Kidney (tissue), 22 donors: ENCODE measurements at places on chromosomes 16 and 17. TPM values are rescaled to one million over a fixed set of nuclear protein-coding genes. Genes with fewer than 3 reads are reported as not detected.

DNA sequence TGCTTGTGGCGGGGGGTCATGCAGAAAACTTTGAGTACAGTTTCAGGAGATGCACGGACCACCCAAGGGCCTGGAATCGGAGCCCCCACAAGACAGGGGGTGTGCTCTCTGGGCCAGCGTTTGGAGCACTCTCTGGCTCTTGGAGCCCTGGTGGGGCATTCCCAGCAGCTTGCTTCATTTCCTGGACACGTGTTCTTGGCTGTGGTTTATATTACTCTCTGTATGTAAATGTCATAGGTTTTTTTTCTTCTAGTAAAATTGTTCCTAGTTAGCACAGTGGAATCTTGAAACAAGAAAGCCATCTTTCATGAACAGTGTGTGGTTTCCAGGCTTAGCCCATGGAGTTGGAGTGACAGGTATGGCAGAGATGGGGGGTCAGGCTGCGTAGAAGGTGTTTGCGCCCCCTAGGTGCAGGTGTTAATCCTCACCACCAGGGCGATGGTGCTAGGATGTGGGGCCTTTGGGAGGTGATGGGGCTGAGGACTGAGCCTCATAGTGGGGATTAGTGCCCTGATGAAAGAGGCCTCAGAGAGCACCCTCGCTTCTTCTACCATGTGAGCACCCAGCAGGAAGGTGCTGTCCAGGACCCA, 79.8 kb downstream of the JPH3 start:
- no peak for DNase-seq
- H3K36me3 ChIP-seq = no peaks in the 10 kb centered on the region
- H3K4me3 ChIP-seq = no peak overlapping the region

TNP2 gene
- total RNA-seq = not detected

NPW gene
- not detected for total RNA-seq

APOBR gene
- 3.2 TPM for total RNA-seq

GRCh38 chr17:67245694-67246402, 852 bp upstream of the HELZ start:
- peak overlapping the region; percentile 70 for H3K4me3 ChIP-seq
- H3K27ac ChIP-seq = peak overlapping the region; percentile 72
- peaks cover 6% of the 10 kb centered on the region for H3K4me1 ChIP-seq
- DNase-seq = peak; percentile 86

DNA sequence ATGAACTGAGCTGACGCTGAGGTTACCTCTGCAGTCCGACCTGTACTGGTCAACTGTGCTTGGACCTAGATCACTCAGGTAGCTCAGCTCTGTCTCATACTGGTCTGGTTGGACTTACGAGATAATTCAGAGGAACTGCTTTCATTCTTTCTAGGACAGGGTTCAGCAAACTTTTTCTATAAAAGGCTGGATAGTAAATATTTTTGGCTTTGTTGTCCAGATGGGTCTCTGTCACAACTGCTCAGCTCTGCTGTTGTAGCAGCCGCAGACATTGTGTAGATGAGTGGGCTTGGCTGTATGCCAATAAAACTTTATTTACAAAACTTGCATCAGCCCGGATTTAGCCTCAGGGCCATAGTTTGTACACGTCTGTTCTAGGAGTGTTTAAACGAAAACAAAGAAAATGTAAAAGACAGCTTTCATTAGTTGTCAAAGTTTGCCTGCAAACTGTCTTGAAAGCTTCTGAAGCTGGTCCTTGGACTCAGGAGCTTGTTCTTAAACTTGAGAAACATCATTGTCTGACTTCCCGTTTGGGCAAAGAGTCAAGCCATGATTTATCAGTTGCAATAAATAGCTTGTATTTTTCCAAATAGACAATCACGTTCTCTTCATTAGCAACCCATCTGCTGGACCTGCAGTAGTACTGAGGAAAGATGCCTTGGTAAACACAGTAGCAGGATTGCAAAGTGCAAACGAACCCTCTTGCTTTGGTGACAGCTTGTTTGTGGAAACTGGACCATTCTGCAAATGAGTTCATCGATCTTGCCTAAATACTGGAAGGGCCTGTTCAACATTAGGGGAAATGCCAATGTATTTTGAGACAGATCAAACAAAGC, 253.4 kb downstream of the SNX29 start:
- H3K4me3 ChIP-seq = no peak overlapping the region
- H3K36me3 ChIP-seq = no peaks in the 10 kb centered on the region
- DNase-seq = no peak

DNA sequence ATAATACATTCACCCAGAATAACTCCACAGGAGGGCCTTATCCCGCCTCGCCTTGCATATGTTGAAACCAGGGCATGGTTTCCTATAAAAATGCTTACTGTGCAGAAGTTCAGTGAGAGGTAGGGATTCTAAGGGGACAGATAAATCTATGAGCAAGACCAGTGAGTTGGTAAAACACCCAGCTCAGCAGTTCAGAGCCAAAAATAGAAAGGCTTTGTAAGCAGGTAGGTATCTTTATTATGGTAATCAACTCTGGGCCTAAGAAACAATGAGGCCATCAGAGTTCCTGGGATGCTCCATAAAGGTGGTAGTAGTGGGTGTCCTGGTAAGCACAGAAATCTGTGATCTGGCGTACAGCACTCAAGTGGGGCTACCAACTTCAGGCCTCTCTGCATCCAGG, 549.4 kb upstream of the CDH5 start:
- no peak overlapping the region for H3K4me3 ChIP-seq
- DNase-seq = no peak
- no peaks in the 10 kb centered on the region for H3K4me1 ChIP-seq
- no peaks in the 10 kb centered on the region for H3K36me3 ChIP-seq
- no peak overlapping the region for H3K27ac ChIP-seq

KRTAP3-2 gene
- total RNA-seq = not detected

GRCh38 chr16:89599451-89599858, 14.0 kb upstream of the DPEP1 start:
- H3K36me3 ChIP-seq = no peaks in the 10 kb centered on the region
- H3K4me3 ChIP-seq = no peak overlapping the region
- no peaks in the 10 kb centered on the region for H3K27me3 ChIP-seq

DNA sequence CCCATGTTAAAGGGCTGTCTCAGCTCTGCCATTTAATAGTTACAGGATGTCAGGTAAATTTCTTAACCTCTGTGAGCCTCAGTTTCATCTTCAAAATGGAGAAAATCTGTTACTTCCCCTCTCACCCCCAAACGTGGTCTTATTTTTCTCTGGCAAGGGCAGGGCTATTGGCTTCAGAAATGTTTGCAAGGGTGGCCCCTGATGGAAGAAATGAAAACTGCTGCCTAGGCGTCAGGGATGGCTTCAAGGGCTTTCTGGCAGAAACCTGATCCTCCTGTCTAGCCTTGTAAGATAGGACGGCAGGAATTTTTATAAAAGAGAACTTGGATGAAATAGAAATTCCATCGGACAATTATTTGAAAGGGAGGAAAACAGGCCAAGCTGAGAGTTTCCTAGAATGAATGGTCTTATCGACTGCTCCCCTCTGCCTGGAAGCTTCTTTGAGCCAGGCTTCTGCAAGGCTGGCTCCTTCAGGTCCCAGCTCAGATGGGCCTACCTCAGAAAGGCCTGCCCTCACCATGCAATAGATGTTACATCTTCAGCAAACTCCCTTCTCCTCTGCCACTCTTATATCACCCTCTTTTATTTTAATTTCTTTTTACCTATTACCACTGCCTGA, 43.0 kb upstream of the TANGO6 start:
- no peak overlapping the region for H3K27ac ChIP-seq
- no peaks in the 10 kb centered on the region for H3K36me3 ChIP-seq
- no peaks in the 10 kb centered on the region for H3K4me1 ChIP-seq
- peak; percentile 78 for DNase-seq

ASPHD1 gene
- 8.9 TPM for total RNA-seq

FAM171A2 gene
- 0.94 TPM for total RNA-seq

FOXO3B gene
- 3.0 TPM for total RNA-seq

DNA sequence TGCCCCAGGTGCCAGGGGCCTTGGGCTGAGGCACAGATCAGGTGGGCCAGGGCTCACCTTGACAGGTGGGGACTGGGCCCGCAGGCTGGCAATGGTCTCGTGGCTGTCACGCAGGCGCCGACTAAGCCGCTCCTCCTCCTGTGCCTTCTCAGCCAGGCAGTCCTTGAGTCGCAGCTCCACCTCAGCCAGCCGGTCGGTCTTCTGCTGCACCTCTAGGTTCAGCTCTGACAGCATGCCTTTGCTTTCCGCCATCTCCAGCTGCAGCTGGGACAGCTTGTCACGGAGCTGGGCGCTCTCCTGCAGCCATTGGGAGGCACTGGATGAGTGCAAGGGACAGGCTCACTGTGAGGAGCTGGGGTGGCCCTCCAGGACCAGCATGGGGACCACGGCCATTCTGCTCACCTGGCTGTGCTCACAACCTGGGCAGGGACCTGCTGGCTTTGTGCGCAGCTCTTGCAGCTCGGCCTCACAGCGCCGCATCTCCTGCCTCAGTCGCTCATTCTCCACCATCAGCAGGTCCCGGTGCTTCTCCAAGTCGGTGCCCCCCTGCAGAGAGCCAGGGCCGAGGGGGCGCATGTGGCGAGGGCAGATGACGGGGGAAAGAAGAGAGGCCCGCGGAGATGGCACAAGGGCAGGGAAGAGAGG, 31.0 kb downstream of the KIFC3 start:
- H3K36me3 ChIP-seq = peaks cover 35% of the 10 kb centered on the region
- H3K27ac ChIP-seq = no peak overlapping the region

DNA sequence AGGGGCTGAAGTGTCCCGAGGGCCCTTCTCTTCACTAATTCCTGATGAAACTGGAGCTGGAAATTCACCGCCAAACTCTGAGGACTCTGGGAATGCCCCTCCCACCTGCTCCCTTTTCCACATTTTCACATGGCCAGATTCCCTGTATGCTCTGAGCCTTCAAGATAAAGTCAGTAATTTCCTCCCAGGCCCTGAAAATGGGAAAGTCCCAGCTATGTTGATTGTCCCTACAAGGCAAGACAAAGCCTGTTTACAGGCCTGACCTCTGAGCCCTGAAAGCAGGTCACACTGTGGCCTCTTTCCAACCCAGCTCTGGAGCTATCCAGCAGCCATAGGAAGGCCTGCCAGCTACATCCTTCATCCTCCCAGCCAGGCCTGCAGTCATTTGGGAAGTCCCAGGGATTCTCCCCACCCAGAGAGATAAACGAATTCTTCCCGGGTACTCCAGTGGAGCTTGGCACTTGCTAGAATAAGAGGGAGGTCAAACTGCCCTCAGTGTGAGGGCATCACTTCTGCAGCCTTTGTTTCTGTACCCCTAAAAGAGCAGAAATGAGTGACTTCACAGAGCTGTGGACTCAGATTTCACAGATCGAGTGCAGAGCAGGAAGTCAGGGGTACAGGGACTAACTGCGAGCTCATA, 19.6 kb upstream of the CCL2 start:
- peak overlapping the region; percentile 76 for H3K27ac ChIP-seq
- no peaks in the 10 kb centered on the region for H3K36me3 ChIP-seq
- H3K4me1 ChIP-seq = peaks cover 20% of the 10 kb centered on the region

IRX3 gene
- total RNA-seq = 37.9 TPM

ZNF19 gene
- total RNA-seq = 22.3 TPM

WFDC1 gene
- 11.1 TPM for total RNA-seq

DNA sequence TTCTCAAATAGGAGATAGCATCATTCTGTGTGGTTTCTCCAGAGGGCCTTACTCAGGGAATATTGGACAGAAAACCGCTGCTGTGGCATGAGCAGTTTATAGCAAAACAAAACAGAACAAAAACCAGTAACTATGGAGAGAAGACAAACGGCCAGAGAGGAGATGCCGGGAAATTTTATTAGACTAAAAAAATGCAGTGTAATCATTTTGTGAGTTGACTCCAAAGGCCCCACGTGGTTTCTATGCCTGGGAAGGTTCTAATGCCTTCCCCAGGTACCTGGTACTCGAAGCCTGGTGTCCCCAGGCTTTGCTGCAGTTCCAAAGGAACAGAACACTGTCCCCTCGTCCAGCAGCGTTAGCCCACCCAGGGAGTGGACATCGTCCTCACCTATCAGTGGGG, 12.9 kb upstream of the CACNG5 start:
- DNase-seq = no peak
- H3K27me3 ChIP-seq = no peaks in the 10 kb centered on the region
- no peaks in the 10 kb centered on the region for H3K4me1 ChIP-seq
- H3K4me3 ChIP-seq = no peak overlapping the region

- H3K4me3 ChIP-seq = no peak overlapping the region
- H3K27ac ChIP-seq = no peak overlapping the region
- no peak for DNase-seq
- no peaks in the 10 kb centered on the region for H3K27me3 ChIP-seq
- H3K4me1 ChIP-seq = peaks cover 5% of the 10 kb centered on the region
Measured at GRCh38 chr16:3121851-3122467, 9.6 kb downstream of the ZNF205 start.

- no peaks in the 10 kb centered on the region for H3K36me3 ChIP-seq
- H3K27me3 ChIP-seq = no peaks in the 10 kb centered on the region
Measured at GRCh38 chr17:3690094-3690715, 5.8 kb downstream of the P2RX5 start.

DNA sequence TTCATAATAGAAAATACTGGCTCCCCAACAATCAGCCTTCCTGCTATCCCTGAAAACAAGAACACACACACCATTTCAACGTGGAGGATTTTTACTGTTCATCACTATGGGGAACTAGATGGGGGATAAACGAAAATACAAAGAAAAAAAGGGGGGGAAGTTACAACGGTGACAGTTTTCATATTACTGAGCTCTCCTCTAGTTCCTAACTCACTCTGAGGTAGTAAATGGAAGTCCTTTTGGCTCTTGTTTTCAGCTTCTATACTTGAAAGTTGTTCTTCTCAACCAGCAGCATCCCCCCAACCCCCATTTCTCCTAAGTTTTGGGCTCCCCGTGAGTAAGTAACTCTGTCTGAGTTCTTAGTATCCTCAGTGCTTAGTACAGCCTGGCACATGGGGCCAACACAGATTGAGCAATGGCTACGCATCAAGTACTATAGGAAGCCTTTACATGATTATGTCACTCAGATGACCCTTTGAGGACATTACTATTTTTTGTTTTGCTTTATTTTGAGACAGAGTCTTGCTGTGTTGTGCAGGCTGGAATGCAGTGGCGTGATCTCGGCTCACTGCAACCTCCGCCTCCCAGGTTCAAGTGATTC, 4.2 kb upstream of the CORO7 start:
- peaks cover 4% of the 10 kb centered on the region for H3K4me1 ChIP-seq
- H3K27me3 ChIP-seq = no peaks in the 10 kb centered on the region
- no peak for DNase-seq
- H3K27ac ChIP-seq = no peak overlapping the region
- no peak overlapping the region for H3K4me3 ChIP-seq

DNA sequence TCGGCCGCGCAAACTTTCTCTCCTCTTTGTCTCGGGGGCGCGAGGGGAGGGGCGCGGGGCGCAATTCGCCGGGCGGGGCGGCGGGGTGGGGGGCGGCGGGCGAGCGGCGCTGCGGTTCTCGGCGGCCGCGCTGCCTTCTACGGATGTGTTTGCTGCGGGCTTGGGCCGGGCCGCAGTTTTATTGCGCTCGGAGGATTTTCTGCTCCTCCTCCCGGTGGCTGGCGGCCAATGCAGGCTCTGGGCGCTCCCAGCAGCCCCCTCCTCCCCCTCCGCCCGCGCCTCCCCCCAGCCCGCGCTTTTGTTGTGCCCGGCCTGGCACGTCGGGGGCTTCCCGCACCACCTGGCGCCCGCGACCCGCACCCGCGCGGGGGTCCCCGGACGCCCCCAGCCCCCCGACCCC, at the start of gene TIMP2:
Gene TIMP2, minus strand, starts transcription at position 154 of the 400 bp plus-strand sequence. CDS start 299 bp downstream, outside the sequence.
- peak within 1 kb of the TSS; percentile 88 for H3K27ac ChIP-seq
- H3K4me1 ChIP-seq = peaks cover 12% of the 10 kb centered on the region
- H3K4me3 ChIP-seq = peak within 1 kb of the TSS; percentile 59

GRCh38 chr17:8015236-8015956, 13.0 kb downstream of the GUCY2D start:
- no peaks in the 10 kb centered on the region for H3K27me3 ChIP-seq
- no peak overlapping the region for H3K27ac ChIP-seq
- no peaks in the 10 kb centered on the region for H3K4me1 ChIP-seq
- DNase-seq = no peak
- no peak overlapping the region for H3K4me3 ChIP-seq

GRCh38 chr17:51888816-51889215, 269.7 kb downstream of the CA10 start:
- H3K27ac ChIP-seq = no peak overlapping the region
- H3K36me3 ChIP-seq = no peaks in the 10 kb centered on the region
- no peaks in the 10 kb centered on the region for H3K4me1 ChIP-seq
- H3K27me3 ChIP-seq = no peaks in the 10 kb centered on the region

ZFP90 gene
- total RNA-seq = 30.3 TPM
